ENCODE measurements at places on chromosomes 2 and 18.

- no peak for DNase-seq
Measured at GRCh38 chr2:54903736-54904554, 146.3 kb downstream of the RTN4 start.

- no peak for DNase-seq
Measured at GRCh38 chr2:178733975-178734374, 73.2 kb downstream of the TTN start.

GRCh38 chr2:38863061-38863695 lies 12.6 kb downstream of the DHX57 start:
- DNase-seq = no peak

GRCh38 chr2:193584522-193584938 lies 1389.8 kb upstream of the TMEFF2 start:
- DNase-seq = peak; percentile 34

GRCh38 chr2:9330612-9331270 lies 92.6 kb downstream of the ITGB1BP1 start:
- DNase-seq = no peak

GRCh38 chr18:23939896-23940295 lies 74.7 kb upstream of the TTC39C start:
- DNase-seq = no peak

DNA sequence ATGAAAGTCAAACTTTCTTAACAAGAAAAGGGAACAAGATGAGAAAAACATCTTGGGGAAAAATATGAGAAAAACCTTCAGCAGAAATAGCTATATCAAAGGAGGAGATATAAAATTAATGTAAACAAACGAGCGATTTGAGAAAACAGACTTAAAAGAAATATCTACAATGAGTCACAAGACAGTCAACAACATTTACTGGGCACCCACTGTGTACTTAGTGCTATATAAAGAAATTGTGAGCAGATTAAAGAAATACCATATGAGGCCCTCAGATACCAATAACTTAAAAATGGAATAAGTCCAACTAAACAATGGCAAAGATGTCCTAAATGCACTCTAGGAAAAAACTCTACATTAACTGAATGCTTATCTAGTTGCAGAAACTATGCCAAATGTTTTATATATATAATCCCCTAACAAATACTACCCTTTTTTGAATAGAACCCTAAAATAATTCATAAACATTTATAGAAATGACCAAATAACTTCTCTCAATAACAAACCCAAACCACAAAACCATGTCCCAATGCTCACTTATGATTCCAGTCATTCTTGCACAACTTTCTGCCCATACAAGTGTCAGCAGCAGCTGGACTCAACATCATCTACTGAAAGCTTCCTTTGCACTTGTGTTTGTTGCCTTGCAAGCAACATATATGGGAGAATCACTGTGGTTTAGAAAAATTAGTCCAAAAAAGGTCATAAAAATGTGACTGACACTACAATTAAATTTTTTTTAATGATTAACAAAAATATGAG lies 83.5 kb downstream of the COBLL1 start:
- no peak for DNase-seq

DNA sequence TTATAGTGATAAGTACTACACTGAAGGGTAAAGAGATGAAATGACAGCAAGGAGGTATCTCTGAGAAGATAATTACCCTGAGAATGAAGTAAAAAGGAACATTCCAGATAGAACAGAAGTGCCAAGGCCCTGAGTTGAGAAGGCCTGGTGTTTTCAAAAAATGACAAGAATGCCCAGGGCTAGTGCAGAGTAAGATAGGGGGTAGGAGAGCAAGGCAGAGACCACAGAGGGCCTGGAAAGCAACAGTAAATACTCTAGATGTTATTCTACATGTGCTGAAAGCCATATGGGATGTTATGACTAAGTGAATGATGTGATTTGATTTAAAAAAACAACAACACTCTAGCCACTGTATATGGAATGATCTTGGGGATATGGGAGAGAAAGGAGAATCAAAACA lies 52.3 kb downstream of the BAZ2B start:
- DNase-seq = no peak

DNA sequence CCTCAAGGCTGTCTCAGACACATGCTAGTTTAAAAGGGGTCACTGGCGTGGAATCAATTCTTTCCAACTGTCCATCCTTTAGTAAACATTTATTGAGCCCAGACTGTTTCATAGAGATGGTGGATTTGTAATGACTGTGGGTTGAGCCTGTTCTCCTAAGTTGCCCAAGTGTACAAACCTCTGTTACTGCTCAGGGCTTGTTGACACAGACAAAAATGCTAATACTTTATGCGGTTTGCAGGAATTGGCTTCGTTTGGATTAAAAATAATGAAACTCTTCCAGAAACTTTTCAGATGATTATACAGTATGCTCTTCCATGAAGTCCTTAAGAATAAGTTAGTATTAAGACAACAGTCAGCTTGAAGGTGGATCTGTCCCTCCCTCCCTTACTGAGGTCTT lies 83.6 kb upstream of the MGAT5 start:
- DNase-seq = no peak

GRCh38 chr2:12619975-12620374 lies 96.8 kb upstream of the TRIB2 start:
- no peak for DNase-seq

DNA sequence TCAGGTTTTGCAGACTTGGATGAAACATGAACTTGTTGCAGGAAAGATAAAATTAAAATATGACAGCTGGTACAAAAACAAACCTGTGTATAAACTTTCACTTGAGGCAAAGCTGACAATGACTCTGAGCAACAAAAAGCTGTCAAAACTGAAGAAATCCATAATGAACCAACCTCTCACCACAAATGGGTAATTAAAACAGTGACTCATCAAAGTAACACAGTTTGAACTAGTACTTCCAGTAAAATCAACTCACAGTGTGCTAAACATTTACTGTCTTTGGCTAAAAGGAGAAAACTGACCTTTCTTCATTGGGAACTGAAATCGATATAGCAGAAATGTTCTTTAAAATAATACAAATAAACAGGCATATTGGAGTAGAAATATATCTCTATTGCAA lies 209.7 kb downstream of the WDPCP start:
- no peak for DNase-seq

DNA sequence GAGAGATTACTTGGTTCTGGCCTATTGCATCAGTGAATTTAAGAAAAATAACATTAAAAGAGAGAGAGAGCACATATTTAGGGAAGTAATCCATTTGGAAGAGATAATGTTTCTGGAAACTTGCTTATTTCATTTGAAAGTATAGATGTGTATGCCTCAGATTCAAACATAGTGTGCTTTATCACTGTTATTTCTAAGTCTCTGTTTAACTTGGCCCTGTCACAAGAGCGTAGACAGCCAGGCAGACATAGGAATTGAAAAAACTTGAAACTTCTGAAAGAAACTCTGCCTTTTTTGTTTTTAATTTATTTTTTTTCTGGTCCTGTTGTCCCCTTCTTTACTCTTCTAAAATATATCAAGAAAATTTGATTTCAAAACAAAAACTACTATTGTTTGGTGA lies 849.1 kb downstream of the CNTNAP5 start:
- no peak for DNase-seq

GRCh38 chr18:71743634-71744033 lies 800.5 kb downstream of the CBLN2 start:
- DNase-seq = no peak

DNA sequence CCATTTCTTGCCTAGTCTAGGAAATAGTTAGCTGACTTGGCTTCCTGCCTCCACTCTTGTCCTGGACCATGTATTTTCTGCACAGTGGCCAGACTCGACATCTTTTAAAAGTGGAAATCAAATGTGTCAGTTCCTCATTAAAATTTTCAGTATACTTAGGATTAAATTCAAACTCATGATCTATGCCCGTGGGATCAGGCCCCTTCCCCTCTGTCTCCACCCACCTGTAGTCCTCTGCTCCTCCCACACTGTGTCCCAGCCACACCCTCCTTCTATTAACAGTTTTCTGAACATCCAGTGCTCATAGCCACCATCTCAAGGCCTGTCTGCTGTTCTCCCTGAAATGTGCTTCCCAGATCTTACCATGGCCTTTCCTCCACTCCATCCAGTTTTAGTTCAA lies 13.3 kb downstream of the ARHGAP25 start:
- no peak for DNase-seq

DNA sequence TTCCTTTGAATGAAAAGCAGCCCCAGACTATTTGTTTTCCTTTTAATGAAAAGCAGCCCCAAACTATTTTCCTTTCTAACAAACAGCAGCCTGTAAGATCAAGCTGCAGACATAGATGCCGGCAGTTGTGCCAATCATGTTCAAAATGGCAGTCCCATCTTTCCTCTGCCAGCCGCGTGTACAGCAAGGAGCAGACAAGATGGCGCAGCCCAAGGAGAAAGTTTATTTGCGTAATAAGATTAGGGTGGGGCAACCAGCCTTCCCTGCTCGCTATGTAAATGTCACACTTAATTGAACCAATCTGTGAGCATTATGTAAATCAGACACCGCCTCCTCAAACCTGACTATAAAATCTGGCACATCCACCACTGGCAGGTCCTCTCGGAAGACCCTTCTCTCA lies 226.0 kb downstream of the TGIF1 start:
- no peak for DNase-seq

DNA sequence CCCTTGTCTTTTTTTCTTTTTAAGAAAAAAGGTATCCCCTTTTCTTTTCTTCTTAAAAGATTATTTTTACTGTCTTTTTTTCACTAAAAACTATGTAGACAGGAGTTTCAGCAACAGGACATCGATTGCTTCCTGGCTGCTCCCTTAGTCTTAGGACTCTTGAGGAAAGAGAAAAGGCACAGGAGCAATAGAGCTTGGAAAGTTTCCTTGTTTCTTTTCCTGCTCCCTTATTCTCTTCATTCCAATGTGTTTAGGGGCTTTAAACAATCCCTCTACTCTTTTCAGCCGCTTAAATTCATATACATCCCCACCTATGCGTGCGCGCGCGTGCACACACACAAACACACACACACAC lies 225.9 kb upstream of the FBXO11 start:
- no peak for DNase-seq

DNA sequence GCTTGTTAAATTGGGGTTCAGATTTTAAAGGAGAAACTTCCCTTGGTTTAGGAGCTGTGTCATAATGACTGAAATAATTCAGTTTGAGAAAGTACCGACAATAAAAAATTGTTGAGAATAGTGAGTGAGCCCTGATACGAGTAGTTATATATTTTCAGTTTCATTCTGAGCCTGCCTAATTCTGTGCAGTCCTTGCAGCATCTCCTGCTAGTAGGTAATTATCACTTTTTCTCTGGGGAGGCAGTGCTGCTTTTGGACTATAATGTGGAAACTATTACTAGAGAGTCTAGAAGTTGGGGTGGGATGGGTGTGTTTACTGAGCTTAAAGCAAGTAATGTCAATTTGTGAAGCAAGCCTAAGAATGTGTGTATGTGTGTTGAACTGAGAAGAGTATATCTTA lies 21.7 kb downstream of the ZNF638 start:
- no peak for DNase-seq

DNA sequence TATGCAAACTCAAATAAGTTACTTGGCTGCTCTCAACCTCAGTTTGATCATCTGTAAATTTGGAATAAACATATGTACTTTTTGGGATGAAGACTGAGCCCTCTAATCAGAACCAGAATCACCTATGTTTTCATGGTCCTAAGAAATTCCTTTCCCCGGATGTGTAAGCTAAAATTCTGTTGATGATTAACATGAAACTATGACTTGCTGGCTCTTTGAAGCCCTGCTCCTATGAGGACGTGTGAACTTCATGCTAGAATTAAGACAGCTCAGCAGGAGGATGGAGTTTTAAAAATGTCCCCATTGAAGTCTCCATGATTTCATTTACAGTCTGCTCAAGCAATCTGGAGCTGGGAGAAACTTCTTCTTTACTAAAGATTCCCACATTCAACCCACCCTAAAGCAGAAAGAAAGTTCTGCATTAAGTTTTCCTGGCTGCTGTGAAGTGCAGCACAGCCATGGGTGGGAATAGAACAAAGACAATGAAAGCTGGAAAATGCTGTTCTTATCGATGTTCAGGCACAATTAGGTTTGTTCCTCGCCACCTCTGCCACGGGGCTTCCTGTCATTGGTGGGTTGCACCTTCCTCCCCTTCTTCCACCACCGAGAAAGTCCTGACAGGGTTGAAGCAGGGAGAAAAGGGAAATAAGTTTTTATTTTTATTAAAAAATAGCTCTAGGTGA lies 50.9 kb downstream of the ADCYAP1 start:
- DNase-seq = no peak

- DNase-seq = no peak
Measured at GRCh38 chr2:183034806-183035205, 3.5 kb downstream of the NCKAP1 start.

DNA sequence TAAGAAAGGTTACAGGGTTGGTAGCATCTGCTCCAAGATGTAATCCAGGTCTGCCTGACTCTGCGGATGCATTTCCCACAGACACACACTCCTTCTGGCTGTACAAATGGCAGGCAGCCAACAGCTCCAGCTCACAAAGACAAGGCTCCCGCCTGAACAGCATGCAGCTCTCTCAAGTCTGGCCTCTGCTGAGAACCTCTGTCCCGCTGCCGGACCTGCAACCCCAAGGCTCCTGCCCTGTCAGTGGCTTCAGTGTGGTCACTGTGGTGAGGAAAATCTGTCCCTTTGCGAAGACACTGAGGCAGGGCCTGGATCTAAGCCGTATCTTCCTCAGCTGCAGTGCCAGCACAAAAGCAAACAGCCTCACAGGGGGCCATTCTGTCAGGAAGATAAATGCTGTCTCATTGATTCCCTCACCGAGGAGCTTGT lies 469.3 kb upstream of the MEX3C start:
- no peak for DNase-seq

DNA sequence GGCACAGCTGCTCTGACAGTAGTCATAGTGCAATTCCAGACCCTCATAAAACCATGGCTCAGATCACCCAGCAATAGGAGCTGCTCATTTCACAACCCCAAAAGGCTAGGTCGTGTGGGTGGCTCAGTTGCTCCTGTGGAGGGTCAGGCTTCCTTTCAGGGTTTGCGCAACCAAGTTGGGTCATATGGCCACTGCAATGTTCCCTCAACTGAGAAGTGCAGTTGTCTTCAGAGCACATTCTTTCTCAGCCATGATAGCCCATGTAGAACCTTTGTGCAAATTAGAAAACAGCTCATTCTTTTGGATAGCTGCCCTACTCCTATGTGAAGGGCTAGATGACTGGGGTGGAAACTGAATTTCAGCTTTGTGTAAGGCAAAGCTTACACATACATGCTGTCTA lies 3.2 kb downstream of the SERPINB13 start:
- DNase-seq = no peak

DNA sequence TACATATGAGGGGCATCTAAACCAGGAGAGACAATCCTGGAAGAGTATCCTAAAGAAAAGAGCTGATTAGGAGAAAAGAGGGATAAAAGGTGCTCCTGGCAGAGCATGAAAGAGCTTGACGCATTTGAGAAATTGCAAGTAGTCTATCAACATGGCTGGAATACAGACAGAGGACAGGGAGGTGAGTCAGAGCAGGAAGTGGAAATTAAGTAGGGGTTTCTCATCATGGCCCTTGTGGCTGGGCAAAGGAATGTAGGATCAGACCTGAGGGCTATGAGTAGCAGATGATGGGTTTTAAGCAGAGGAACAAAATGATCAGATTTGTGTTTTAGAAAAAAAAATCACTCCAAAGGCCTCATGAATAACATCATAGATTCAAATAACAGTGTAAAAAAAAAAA lies 49.2 kb upstream of the UGP2 start:
- no peak for DNase-seq
